NCI-H1417 (cell line): ENCODE measurements at places on chromosomes 1 and 21.

- no peak for DNase-seq
Measured at GRCh38 chr1:24849672-24850295, 80.3 kb downstream of the RUNX3 start.

DNA sequence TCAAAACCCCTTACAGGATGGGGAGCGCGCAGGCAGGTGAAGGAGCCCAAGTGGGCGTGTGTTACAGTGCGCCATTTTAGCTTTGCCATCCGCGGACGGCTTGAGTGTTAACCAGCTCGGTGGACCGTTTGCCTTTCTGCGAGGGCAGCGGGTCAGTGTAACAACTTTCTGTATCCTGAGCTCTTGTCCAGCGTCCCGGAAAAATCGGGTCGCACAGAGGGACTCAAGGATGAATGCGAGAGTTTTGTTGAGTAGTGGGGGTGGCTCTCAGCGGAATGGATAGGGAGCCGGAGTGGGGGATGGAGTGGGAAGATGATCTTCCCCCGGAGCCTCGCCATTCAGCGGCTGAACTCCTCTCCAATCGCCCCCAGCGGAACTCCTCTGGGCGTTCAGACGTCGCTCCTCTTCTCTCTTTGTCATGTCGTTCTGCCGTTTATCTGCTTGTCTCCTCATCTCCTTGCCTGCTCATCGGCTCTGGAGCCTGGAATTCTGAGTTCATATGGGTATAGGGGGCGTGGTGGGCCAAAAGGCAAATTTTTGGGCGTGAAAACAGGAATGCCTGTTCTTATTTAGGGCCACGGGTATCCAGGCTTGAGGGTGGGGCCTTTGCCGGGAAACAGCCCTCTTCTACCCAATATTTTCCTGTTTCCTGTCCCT lies 295.4 kb downstream of the CTH start:
- no peak for DNase-seq

DNA sequence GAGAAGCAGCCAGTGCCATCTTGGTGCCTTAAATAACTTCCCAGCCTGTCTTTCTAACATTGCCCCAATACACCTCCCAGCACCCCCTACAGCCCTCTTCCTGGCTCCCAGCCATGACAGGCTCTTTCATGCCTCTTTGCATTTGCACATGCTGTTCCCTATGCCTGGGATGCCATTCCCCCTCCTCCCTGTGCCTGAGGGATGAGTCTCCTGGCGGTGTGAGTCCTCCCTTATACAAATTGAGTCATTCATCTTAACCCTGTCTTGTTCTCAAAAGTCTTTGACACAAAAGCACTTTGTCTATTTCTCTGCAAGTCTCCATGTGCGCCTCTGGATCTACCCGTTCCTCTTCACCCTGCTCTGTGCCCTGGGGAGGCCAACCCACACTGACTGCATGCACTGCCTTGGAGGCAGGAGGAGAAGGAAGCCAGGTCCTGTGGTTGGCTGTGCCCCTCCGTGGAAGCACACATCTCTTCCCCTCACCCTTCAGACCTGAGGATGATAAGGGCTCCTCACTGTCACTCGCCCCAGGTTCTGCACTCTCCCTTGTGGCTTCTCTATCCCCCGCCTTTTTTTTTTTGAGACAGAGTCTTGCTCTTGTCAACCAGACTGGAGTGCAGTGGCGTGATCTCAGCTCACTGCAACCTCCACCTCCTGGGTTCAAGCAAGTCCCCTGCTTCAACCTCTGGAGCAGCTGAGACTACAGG lies 25.1 kb downstream of the CDCP2 start:
- DNase-seq, result no peak

GRCh38 chr1:92679980-92680379 lies 104.9 kb downstream of the EVI5 start:
- DNase-seq, result no peak

DNA sequence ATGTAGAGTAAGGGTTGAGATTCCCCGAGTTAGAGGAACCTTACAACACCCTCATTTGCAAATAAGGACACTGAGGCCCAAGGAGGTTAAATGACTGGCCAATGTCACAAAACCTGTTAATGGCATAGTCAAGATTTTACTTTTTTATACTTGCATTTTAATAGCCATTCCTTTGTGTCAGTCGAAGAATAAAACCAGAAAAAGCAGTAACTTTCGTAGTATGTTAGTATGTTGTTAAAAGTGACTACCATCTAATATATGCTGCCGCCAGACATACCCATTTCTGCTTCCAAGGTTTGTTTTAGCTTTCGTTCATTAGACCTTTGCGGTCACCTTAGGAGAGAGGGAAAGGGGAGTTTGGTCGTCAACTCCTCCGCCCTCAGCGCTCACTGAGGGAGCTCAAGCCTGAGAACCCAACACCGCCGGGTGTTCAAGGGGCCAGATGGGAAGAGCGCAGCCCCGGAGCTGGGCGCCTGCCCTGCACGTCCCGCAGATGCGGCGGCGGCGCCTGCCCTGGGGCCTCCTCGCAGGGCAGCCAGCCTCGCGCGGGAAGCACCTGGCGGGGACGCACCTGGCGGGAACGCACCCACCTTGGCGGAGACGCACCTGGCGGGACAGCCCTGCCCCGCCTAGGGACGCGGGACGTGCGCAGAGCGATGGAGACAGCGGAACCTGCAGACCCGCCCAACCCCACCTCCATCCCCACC lies 466 bp downstream of the VPS26C start:
- peak; percentile 95 for DNase-seq

GRCh38 chr1:165315481-165315880 lies 41.0 kb downstream of the LMX1A start:
- no peak for DNase-seq

- no peak for DNase-seq
Measured at GRCh38 chr1:44035726-44036408, 4.6 kb upstream of the SLC6A9 start.

- DNase-seq, result no peak
Measured at GRCh38 chr1:27350663-27351540, 9.1 kb downstream of the SYTL1 start.

- DNase-seq, result peak; percentile 6
Measured at GRCh38 chr1:40153073-40153770, 8.0 kb upstream of the RLF start.

- DNase-seq, result no peak
Measured at GRCh38 chr1:200128081-200128480, 100.6 kb downstream of the NR5A2 start.

GRCh38 chr1:241079047-241079446 lies 278.0 kb downstream of the RGS7 start:
- peak; percentile 71 for DNase-seq

DNA sequence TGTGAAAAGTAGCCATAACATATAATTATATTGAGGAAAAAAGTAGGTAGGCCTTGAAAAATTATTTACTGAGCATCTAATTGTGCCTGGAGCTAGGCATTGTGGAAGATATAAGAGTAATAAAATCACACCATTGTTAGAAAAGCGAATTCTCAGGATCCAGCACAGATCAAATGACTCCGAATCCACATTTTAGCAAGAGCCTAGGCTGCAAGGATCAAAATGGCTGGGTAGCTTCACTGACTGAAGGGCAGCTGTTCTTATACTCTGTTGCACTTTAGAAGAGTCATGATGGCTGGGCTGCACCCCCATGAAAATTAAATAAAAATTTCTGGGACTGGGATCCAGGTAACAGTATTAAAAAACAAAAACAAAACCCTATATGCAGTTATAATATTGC lies 67.6 kb upstream of the HMCN1 start:
- DNase-seq, result no peak

DNA sequence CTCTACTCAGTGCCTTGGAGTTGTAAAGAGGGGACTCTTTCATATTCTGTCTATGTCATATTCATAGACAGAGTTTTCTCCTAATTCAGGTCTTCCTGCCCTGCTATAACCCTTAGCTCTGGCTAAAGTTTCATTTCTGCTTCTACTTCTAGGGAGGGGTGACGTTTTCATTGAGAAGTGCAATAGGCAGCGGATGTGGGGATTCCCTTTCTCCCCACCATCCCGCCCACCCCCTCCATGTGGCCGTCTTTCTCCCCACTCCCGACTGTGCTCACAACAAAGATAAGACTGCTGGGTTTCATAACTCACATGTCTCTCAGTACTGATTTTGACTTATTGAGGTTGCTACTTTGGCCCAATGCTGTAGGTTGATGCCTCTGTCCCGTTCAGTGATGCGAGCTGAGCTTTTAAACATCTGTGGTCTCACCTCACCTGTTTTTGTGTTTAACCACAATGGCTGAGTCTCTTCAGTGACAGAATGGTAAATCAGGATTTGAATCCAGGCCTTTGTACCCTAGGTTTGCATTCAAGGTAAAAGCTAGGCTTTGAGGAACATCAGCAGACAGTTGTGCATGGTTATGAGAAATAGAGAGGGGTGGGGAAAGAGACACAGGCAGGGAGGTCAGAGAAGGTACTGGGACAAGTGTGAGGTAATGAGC lies 7.8 kb upstream of the KIF14 start:
- DNase-seq, result no peak

GRCh38 chr1:99331636-99332035 lies 67.3 kb downstream of the PLPPR4 start:
- DNase-seq, result no peak

DNA sequence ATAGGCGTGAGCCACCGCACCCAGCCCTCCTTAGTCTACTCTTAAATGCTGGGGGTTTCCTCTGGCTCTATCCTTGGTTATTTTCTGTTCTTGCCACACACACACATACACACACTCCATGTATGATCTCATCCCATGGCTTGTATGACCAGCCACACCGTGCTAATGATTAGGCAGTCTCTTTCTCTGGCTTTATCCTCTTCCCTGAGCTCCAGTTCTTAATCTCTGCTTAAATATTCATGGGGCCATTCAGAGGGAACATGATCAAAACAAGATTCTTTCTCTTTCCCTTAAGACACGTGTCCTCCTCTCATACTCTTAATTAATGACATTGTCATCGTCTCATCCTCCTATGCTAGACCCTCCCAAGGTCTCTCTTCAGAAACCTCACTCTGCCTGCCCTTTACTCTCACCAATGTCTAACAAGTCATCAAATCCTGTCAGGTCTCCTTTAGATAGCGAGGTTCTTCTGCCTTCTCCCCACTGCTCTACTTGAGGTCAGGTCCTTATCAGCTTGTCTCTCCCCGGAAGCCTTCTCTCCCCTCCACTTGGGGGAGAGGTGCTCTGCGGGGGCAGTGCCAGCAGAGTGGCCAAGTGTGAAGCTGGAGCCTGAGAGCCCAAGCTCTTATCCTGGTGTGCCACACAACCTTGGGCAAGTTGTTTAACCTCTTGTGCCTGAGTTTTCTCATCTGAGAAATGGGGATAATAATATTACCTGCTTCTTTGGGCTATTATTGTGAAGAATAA lies 83.0 kb upstream of the GNG12 start:
- no peak for DNase-seq

- no peak for DNase-seq
Measured at GRCh38 chr1:8417625-8418024, 99.7 kb downstream of the SLC45A1 start.

GRCh38 chr1:198330982-198331615 lies 174.3 kb downstream of the NEK7 start:
- DNase-seq, result no peak

DNA sequence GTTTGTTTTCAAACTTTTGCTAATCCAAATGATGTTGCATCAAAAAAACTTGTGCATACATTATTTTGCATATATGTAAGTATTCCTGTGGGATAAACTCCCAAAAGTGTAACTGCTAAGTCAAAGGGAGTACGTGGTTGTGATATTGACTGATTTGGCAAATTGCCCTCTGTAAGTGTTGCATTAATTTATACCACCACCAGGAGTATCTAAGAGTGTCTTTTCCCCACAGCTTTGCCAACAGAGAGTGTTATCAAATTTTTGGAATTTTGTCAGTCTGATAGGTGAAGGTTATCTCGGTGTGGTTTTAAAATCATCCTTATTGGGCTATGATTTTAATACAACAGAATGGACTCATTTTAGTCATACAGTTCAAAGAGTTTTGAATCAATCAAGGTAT lies 30.1 kb upstream of the PARP1 start:
- no peak for DNase-seq

DNA sequence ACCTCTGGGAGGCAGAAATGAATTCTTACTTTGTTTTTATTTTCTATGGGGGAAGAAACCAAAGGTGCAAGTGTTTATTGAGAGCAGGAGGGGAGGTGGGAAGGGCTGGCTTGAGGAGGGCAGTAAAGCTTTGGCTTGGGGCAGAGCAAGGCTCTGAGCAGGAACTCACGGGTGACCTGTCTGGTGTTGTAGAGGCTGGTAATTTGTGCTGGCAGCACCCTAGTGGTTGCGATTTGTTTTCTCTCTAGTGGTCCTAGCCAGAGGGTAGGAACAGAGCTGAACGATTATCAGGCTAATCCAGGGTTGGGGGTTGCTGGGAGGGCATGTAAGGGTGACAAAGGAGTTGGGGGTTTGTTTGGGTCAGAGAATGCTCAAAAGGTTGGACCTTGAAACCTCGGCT lies 16.6 kb downstream of the TMCC2 start:
- no peak for DNase-seq

DNA sequence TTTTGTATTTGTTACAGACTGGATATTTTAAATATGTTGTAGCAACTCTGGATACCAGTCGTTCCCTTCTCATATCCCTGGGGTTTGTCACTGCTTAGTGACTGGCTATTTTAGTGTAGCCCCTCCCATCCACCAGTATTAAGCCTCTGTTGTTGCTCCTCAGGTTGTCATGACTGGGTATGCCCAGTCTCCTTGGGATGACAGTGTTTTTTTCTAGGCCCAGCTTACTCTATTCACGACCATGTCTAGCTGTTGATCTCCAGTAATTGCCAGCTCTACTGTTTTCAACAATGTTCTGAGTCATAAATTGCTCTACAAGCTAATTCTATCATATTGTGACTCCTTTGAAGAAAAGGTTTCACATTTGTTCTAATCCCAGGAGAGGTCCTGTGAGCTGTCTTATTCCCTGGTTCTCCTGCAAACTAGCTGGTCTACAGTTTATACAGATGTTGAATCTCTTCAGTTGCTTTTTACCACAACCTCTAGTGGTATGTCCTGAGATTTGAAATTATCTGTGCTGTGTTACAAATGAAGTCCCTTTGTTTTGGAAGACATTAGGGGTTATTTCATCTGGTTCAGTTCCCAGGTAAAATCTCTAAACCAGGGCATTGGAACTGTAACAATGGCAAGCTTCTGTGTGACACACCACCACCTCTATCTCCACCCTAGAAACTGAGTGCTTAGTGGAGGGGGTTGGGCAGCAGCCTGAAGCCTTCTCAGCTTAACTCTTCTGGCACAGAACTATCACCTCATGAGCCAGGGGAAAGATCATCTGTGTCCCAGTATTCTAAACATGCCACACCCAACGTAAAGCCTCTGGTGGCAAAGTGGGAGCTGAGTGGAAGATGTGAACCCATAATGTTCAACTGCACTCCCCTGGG lies 124.6 kb downstream of the TRIM33 start:
- no peak for DNase-seq
